ENCODE measurements at places on chromosomes 1 and 21. TPM values are rescaled to one million over a fixed set of nuclear protein-coding genes. Genes with fewer than 3 reads are reported as not detected.

The KCNN3 gene
- total RNA-seq = 0.17 TPM

- DNase-seq = no peak
Observed at GRCh38 chr1:12620488-12620865, 2.5 kb upstream of the DHRS3 start.

DNA sequence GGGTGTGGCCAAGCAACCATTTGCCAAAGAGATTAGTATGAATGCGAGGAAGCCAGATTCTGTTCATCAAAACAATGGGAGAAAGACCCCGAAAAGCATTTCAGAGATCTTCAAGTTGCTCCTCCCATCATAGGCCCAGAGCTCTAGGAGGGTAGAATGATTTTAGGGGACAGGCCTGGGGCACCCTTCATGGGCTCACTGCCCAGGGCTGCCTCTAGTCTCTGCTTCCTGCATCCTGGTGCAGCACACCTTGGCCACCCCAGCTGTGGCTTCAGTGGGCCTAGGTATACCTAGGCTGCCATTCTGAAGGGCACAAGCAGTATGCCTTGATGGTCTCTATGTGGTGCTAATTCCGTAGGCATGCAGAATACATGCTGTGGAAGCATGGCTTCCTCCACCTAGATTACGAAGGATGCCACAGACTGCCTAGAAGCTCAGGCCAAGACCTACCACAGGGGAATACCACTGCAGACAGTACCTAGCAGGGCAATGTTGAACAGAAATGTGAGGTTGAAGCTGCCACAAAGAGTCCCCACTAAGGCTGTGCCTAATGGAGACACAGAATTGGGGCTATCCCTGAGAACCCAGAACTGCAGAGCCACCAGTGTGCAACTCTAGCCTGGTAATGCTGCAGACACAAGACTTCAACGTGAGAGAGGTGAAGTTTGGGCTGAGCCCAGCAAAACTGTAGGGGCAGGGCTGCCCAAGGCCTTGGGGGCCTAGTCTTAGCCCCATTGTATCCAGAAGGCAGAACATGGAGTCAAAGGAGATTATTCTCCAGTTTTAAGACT lies 158.8 kb downstream of the CLIC6 start:
- peak; percentile 5 for DNase-seq

The SLC35E2B gene
- 19.3 TPM for total RNA-seq

- DNase-seq = no peak
Observed at GRCh38 chr1:205751036-205751651, 1.2 kb upstream of the NUCKS1 start.

DNA sequence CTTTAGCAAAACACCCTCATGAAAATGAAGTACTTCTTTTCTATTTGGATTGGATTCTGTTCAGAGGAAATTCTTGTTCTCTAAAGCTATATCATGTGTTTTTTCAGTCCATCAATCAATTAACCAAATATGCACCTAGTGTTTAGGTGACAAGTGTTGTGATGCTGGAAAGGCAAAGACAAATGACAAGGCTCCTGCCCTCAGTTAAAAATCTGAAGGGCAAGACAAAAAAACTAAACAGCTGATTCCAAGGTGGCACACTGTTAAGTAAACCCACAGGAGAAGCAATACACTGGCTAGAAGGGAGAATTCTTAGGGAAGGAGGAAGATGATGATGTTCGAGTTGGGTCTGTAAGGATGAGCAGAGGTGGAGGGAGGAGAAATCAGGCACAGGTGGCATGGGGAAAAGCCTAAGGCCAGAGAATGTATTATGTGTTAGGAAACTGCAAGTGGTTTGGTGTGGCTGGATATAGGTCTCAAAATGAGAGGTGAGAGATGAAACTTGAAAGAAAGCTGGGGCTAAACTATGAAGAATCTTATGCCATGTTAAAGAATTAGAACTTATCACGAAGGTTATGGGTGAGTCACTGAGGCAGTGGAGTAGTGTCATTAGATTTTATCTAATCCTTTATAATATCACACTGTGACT lies 51.8 kb upstream of the GFI1 start:
- no peak for DNase-seq

The DPT gene
- total RNA-seq = 0.42 TPM

The PLA2G2A gene
- total RNA-seq = 441 TPM

- DNase-seq = peak; percentile 41
Observed at GRCh38 chr1:45622524-45623394, 1.1 kb downstream of the CCDC17 start.

The PADI2 gene
- 1.6 TPM for total RNA-seq

DNA sequence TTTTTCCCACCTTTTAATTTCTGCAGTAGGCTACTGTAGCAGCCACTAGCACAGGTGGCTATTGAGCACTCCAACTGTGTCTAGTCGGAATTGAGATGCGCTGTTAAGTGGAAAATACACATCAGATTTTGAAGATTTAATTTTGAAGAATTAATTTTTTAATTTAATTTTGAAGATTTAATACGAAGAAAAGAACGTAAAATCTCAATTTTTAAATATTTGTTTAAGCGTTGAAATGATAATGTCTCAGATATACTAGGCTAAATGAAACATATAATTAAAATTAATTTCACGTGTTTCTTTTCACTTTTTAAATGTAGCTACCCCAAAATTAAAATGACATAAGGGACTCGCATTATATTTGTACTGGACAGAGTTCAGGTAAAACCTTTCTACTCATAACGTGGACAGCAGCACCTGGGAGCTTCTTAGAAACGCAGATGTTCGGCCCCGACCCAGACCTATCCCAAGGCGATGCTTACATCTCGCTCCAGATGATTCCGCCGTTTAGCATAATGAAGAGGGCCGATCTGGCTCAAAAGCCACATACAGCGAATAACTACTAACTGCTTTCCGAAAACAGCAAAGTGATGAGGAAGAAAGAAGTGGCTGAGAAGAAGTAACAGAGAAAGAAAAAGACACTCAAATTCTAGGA lies 717 bp downstream of the CRYZL1 start:
- DNase-seq = peak; percentile 37

- DNase-seq = no peak
Observed at GRCh38 chr1:152906023-152906565, 2.3 kb upstream of the IVL start.

DNA sequence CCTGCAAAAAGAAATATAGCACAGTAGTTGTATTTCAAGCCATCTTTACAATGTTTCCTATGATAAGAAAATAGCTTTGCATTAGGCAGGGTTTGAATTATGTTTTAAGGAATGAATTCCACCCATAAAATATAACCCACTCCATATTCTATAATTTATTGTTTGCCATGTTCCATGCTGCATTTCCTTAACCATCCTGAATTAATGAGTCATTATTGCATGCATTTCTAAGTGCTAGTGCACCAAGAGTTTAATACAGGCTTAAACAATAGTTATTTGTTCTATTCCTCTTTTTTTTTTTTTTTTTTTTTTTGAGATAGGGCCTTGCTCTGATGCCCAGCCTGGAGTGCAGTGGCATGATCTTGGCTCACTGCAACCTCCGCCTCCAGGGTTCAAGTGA lies 45.2 kb downstream of the MIGA1 start:
- DNase-seq = no peak

GRCh38 chr21:34671462-34671861 lies 2.7 kb downstream of the CLIC6 start:
- DNase-seq = no peak

The PLA2G2C gene
- not detected for total RNA-seq

- DNase-seq = no peak
Observed at GRCh38 chr1:212727386-212728181, 27.9 kb upstream of the BATF3 start.

DNA sequence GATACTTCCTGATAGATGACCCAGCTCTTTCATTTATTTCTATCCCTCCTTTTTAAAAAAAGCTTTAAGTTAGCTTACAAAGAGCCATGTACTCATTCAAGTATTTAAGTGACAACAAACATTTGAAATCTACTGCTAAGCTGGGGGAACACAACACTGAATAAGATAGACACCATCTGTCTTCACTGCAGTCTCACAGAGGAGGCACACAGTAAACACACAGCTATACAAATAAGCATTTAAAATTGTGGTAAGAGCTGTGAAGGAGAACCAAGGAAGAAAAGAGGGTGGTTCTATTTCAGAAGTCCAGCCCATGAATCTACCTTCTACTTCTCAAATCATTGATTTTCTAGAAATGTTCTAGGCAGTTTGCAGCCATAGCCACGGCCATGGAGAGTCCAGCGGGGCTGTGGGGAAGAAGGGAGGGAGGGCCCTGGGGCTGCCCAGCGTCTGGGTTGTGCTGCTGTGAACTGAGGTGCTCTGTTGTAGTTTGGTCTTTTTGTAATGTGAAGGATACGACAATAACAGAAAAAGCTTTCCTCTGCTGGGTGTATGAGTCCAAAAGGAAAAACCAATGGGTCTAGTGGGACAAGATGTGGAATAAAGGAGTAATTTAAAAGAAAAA lies 28.2 kb downstream of the PRDM2 start:
- DNase-seq = no peak

The RSPH1 gene
- total RNA-seq = 0.09 TPM

The SAMSN1 gene
- total RNA-seq = 4.6 TPM

DNA sequence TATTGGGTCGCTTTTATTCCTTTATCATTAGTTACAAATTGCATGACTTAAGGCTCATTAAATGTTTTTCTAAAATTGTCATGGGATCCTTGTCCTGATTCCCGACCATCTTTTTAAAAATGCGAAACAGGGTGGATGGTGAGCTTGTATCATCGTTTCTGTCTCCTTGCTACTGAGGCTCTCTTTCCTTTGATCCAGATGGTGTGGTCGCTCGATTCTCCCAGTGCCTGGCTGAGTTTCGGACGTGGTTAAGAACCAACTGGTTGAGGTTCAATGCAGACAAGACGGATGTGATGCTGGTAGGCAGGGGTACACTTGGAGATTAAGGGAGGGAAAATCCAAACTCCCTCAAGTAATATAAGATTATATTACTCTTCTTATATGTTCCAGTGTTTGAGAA lies 1.2 kb downstream of the MIER1 start:
- no peak for DNase-seq

GRCh38 chr1:223831755-223832636 lies 13.8 kb downstream of the TP53BP2 start:
- DNase-seq = no peak

DNA sequence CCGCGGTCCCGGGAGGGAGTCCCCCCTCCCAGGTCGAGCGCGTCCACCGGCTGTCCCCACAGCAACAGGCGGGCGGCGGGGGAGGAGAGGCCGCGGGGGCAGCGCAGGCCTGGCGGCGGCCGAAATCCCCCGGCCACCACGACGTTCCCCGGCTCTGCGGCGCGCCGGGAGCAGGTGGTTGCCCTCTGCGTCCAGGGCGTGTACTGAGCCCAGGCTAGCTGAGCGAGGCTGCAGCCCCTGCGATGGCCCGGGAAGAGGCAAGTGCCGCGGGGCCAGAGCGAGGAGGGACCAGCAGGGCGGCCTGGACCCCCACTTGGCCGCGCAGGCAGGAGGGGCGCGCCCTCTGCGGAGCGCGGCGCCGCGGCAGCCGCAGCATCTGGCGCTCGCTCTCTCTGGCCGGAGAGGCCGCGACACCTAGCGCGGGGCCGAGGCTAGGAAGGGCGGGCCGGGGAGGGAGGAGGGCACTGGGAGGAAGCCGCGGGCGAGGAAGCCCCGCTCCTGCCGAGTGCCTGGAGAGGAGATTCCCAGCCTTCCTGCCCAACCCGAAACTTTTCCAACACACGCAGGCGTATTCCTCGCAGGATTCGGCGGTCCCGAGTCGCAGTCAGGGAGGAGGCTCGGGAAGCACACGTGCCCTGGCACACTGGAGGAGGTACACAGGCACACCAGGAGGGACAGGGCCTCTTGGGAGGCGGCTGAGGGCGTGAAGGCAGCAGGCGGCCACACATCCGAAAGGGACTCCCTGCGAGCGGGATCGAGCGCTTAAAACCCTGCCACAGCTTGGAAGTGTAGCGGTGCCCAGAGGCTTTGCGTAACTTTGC lies 4.9 kb upstream of the PROX1 start:
- peak; percentile 55 for DNase-seq

The NRAS gene
- 17.7 TPM for total RNA-seq

The DHX9 gene
- 108 TPM for total RNA-seq

GRCh38 chr21:36135391-36136102 lies 668 bp downstream of the CBR3 start:
- peak; percentile 38 for DNase-seq

GRCh38 chr1:68429233-68429808 lies 20.4 kb downstream of the RPE65 start:
- no peak for DNase-seq

Data from liver (tissue), 10 donors.